Endothelial cell (in vitro differentiated cells): ENCODE measurements at places on chromosomes 16 and 17. TPM values are rescaled to one million over a fixed set of nuclear protein-coding genes. Genes with fewer than 3 reads are reported as not detected.

- no peak overlapping the region for H3K27ac ChIP-seq
- H3K4me3 ChIP-seq = no peak overlapping the region
- H3K27me3 ChIP-seq = peaks cover 2% of the 10 kb centered on the region
- H3K4me1 ChIP-seq = no peaks in the 10 kb centered on the region
- no peak for DNase-seq
Measured at GRCh38 chr16:47977802-47978201, 178.0 kb downstream of the ABCC12 start.

DNA sequence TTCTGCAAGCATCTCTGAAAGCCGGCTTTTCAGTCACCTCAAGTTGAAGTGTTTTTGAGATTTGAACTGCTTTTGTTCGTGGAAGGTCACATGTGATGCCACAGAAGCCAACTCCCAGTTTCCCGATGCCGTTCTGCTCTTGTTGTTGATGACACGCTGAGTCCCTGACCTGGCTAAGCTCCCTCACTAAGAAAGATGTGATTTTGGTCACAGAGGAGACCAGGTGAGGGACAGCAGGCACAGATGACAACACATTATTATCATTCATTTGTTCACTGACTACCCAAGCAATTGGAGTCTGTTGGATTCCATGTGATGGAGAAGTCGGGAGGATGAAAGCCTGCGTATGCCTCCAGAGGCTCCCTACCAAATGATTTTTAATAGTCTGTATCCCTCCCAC lies 822.4 kb upstream of the RBFOX1 start:
- H3K4me1 ChIP-seq = no peaks in the 10 kb centered on the region
- no peaks in the 10 kb centered on the region for H3K27me3 ChIP-seq
- no peak overlapping the region for H3K27ac ChIP-seq
- no peak overlapping the region for H3K4me3 ChIP-seq
- DNase-seq = no peak

The C17orf100 gene
- total RNA-seq = 3.8 TPM

- H3K27ac ChIP-seq = no peak overlapping the region
- H3K36me3 ChIP-seq = no peaks in the 10 kb centered on the region
- H3K27me3 ChIP-seq = peaks cover 5% of the 10 kb centered on the region
- peaks cover 6% of the 10 kb centered on the region for H3K4me1 ChIP-seq
Measured at GRCh38 chr17:9016941-9017552, 4.3 kb upstream of the NTN1 start.

- H3K36me3 ChIP-seq = no peaks in the 10 kb centered on the region
- H3K4me1 ChIP-seq = no peaks in the 10 kb centered on the region
- H3K27ac ChIP-seq = no peak overlapping the region
- H3K27me3 ChIP-seq = peaks cover 1% of the 10 kb centered on the region
Measured at GRCh38 chr16:59540621-59541020, 806.5 kb upstream of the GOT2 start.

- no peaks in the 10 kb centered on the region for H3K4me1 ChIP-seq
- H3K36me3 ChIP-seq = no peaks in the 10 kb centered on the region
- no peak overlapping the region for H3K4me3 ChIP-seq
- H3K27ac ChIP-seq = no peak overlapping the region
- H3K27me3 ChIP-seq = peaks cover 1% of the 10 kb centered on the region
Measured at GRCh38 chr17:73658821-73659515, 14.7 kb upstream of the SDK2 start.

The NKD1 gene
- 2.4 TPM for total RNA-seq

DNA sequence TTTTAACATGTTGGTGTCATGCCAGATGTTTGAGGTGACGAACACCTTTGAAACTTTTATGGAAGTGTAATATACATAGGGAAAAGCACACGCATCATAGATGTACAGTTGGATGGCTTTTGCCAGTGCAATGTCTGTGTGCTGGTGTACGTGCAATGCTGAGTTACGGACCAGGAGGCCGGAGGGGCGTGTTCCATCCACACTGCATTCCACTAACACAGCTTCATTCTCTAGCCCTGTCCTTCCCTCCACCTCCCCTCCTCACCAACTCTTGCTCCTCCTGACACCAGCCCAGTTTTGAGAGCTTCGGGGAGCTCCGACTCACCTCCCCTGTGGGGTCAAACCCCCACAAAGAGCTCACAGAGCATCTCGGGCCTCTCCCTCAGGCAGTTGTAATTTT lies 358.8 kb downstream of the C16orf95 start:
- no peaks in the 10 kb centered on the region for H3K36me3 ChIP-seq
- peaks cover 9% of the 10 kb centered on the region for H3K27me3 ChIP-seq
- H3K27ac ChIP-seq = no peak overlapping the region
- DNase-seq = no peak
- H3K4me3 ChIP-seq = no peak overlapping the region

The BIRC5 gene
- total RNA-seq = 22.0 TPM

- DNase-seq = no peak
- no peak overlapping the region for H3K27ac ChIP-seq
- H3K36me3 ChIP-seq = no peaks in the 10 kb centered on the region
- peaks cover 2% of the 10 kb centered on the region for H3K27me3 ChIP-seq
- no peaks in the 10 kb centered on the region for H3K4me1 ChIP-seq
- no peak overlapping the region for H3K4me3 ChIP-seq
Measured at GRCh38 chr17:27751166-27751565, 49.2 kb downstream of the NOS2 start.

DNA sequence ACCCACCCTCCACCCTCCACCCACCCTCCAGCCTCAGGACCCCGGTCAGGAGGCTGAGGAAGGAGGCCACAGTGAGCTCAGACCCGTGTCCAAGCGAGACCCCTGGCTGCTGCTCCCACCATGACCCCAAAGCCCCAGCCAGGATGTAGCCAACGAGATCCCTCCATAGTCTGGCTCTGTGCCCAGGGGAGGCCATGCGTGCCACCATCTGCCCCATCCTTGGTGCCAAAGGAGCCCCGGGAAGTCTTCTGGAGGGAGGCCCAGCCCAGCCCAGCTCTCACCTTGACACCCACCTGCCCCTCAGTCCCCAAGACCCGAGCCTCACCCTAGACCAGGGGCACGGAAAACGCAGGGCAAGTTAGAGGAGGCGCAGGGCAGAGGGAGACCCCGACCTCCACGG lies 34.2 kb downstream of the PIEZO1 start:
- peaks cover 2% of the 10 kb centered on the region for H3K27me3 ChIP-seq
- H3K4me1 ChIP-seq = peaks cover 7% of the 10 kb centered on the region
- H3K4me3 ChIP-seq = no peak overlapping the region
- DNase-seq = no peak
- H3K27ac ChIP-seq = no peak overlapping the region
- H3K36me3 ChIP-seq = peaks cover 3% of the 10 kb centered on the region

GRCh38 chr16:21026846-21027245 lies 123.8 kb downstream of the DNAH3 start:
- H3K4me3 ChIP-seq = no peak overlapping the region
- H3K27me3 ChIP-seq = peaks cover 2% of the 10 kb centered on the region
- no peak for DNase-seq
- H3K4me1 ChIP-seq = peaks cover 4% of the 10 kb centered on the region
- H3K36me3 ChIP-seq = no peaks in the 10 kb centered on the region
- no peak overlapping the region for H3K27ac ChIP-seq

GRCh38 chr17:43381204-43381603 lies 17.6 kb upstream of the ARL4D start:
- peaks cover 4% of the 10 kb centered on the region for H3K27me3 ChIP-seq
- H3K27ac ChIP-seq = no peak overlapping the region
- no peak for DNase-seq
- no peak overlapping the region for H3K4me3 ChIP-seq
